ENCODE measurements at places on chromosomes 6 and 20. TPM values are rescaled to one million over a fixed set of nuclear protein-coding genes. Genes with fewer than 3 reads are reported as not detected.

The PHACTR3 gene
- 0.38 TPM for total RNA-seq

The LGSN gene
- not detected for total RNA-seq

The SRSF3 gene
- total RNA-seq = 228 TPM

The MYBL2 gene
- total RNA-seq = 9.9 TPM

The SNX21 gene
- total RNA-seq = 14.5 TPM

The PRPH2 gene
- total RNA-seq = not detected

The ZNF391 gene
- 2.5 TPM for total RNA-seq

The LPA gene
- not detected for total RNA-seq

The RBBP9 gene
- 16.2 TPM for total RNA-seq

The KCNS1 gene
- total RNA-seq = 0.91 TPM

The FHL5 gene
- total RNA-seq = not detected

The CNKSR3 gene
- 0.47 TPM for total RNA-seq

The C4A gene
- total RNA-seq = 1.7 TPM

The GABRR2 gene
- not detected for total RNA-seq

The OTOR gene
- total RNA-seq = not detected

The EPPIN gene
- not detected for total RNA-seq

The PTCRA gene
- not detected for total RNA-seq

The NECAB3 gene
- total RNA-seq = 10.9 TPM

The BTN1A1 gene
- total RNA-seq = not detected

The EFCAB8 gene
- total RNA-seq = not detected

The SYCP2L gene
- total RNA-seq = 0.23 TPM

The SCRT2 gene
- total RNA-seq = not detected

The LHFPL5 gene
- total RNA-seq = not detected

The MROH8 gene
- total RNA-seq = not detected

The SPATS1 gene
- total RNA-seq = not detected

The C20orf202 gene
- total RNA-seq = not detected

The ERVFRD-1 gene
- not detected for total RNA-seq

The TOX2 gene
- 0.76 TPM for total RNA-seq

The SMLR1 gene
- total RNA-seq = not detected

The SLC12A5 gene
- total RNA-seq = 0.76 TPM

The SLC35F1 gene
- not detected for total RNA-seq

The EYS gene
- 0.27 TPM for total RNA-seq

The ADRM1 gene
- total RNA-seq = 288 TPM

The C6orf163 gene
- total RNA-seq = 2.5 TPM

The PMEPA1 gene
- 63.2 TPM for total RNA-seq

The PXDC1 gene
- 59.0 TPM for total RNA-seq

The DOK5 gene
- not detected for total RNA-seq

The PPP1R14C gene
- total RNA-seq = 38.1 TPM

The MEI4 gene
- total RNA-seq = not detected

The PSORS1C2 gene
- not detected for total RNA-seq

The FAM209A gene
- total RNA-seq = not detected

The ACAT2 gene
- total RNA-seq = 192 TPM

The RSPH9 gene
- total RNA-seq = not detected

The ZSCAN23 gene
- 0.87 TPM for total RNA-seq

The NKX2-2 gene
- not detected for total RNA-seq

The PPP1R16B gene
- total RNA-seq = not detected

The RHAG gene
- not detected for total RNA-seq

The VGLL2 gene
- not detected for total RNA-seq

Data from hair follicular keratinocyte (primary cell).